ENCODE measurements at places on chromosomes 13 and 19.
A peak's percentile ranks its signal among the peaks of the same experiment; 100 is the strongest.

DNA sequence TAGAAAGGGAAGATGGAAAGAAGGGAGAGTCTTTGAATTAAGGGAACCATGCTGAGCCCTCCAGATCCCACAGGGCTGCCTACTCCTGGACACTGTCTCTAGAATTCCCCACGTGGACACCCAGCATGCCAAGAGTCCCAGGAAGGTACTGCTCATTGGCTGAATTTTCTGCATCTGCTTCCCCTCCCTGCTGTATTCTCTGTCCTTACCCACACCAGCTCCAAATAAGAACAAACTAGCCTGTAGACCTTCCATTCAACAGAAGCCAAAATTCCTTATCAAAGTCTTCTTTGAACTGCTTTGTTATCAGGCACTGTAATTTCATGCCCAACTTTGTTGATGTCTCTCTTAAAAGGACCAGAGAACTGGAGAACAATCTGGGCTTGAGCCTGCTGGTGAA lies 305.9 kb upstream of the ARGLU1 start:
- DNase-seq, result no peak
- H3K27me3 ChIP-seq, result no peaks in the 10 kb centered on the region
- no peaks in the 10 kb centered on the region for H3K36me3 ChIP-seq
- no peak overlapping the region for H3K4me3 ChIP-seq

- no peaks in the 10 kb centered on the region for H3K27me3 ChIP-seq
- H3K27ac ChIP-seq, result no peak overlapping the region
- H3K4me1 ChIP-seq, result no peaks in the 10 kb centered on the region
- H3K36me3 ChIP-seq, result no peaks in the 10 kb centered on the region
- H3K4me3 ChIP-seq, result no peak overlapping the region
Measured at GRCh38 chr13:99326012-99326411, 18.8 kb upstream of the GPR183 start.

GRCh38 chr19:33622809-33623511 lies 1.2 kb downstream of the CHST8 start:
- DNase-seq, result no peak
- H3K27me3 ChIP-seq, result peaks cover 18% of the 10 kb centered on the region
- H3K27ac ChIP-seq, result no peak overlapping the region
- no peak overlapping the region for H3K4me3 ChIP-seq
- H3K4me1 ChIP-seq, result no peaks in the 10 kb centered on the region

DNA sequence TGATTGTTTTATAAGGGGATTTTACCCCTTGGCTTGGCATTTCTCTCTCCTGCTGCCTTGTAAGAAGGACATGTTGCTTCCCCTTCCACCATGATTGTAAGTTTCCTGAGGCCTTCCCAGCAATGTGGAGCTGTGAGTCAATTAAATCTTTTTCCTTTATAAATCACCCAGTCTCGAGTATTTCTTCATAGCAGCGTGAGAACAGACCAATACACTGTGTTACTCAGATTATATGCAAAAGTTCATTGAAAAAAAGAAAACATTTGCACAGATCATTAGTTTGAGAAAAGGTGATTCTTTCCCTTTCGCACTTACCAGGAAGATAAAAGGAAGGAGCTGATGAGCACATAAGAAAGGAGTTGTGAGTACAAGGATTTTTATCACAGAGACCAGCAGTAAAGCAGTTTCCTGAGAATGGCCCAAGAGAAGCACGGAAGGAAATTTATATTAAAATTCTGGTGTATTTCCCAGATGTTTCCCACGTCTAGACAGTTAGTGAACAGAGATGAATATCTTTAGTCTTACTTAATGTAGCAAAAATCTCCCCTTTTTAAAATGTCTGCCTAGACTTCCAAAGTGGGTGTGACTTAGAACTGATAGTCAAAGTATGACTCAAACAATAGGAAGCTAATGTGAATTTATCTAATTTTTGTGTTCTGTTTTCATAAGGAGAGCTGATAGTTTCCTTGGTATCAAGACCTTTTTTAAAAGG lies 431.8 kb upstream of the SGCG start:
- H3K27me3 ChIP-seq, result no peaks in the 10 kb centered on the region
- no peak overlapping the region for H3K4me3 ChIP-seq
- H3K36me3 ChIP-seq, result no peaks in the 10 kb centered on the region

DNA sequence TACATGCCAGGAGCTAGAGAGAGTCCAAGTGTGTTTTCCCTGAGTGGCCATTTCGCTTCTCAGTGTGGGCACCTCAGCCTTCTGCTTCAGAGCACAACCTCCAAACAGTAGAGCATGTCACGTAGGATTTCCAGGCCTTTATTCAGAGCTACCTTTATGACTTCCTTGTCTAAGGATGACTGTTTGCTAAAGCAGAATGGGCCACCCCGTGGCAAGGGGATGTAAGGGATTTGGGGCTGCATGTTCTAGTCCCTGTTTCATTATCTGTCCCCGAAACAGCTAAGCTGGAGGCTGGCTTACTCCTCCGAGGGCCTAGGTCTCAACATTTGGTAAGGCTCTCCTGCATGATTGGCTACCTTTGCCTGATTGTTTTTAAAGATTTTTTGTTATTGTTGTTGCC lies 6.0 kb downstream of the RNASEH2B start:
- peaks cover 34% of the 10 kb centered on the region for H3K4me1 ChIP-seq
- no peaks in the 10 kb centered on the region for H3K36me3 ChIP-seq
- no peaks in the 10 kb centered on the region for H3K27me3 ChIP-seq
- no peak for DNase-seq

DNA sequence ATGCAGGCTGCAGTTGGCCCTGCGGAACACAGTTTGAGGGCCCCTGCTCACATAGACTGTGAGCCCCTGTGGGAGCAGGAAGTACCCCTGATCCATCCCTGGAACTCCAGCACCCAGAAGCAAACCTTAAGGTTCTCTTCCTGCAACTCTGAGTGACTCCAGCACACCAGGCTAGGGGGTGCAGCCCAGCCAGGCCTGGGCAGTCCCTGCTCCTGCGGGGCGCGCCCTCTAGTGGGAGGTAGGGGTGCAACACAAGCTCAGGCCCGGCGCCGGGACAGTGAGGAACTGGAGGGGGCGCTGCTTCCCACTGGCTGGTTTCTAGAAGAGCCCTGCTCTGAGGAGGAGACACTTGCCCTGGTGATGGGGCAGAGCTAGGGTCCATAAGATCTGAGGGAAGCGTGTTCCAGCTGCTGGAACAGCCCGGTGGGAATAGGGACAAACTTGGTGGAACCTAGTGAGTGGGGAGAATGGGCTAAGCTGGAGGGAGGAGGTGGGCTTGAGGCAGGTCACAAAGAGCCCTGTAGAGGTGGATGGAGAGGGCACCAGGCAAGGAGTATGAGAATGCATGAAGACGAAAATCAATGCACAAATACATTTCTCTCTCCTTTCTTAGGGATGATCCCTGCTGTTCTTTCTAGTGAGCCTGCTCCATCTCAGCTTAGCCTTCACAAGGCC lies 5.0 kb downstream of the ZSCAN5A start:
- DNase-seq, result no peak
- no peaks in the 10 kb centered on the region for H3K27me3 ChIP-seq
- peaks cover 5% of the 10 kb centered on the region for H3K4me1 ChIP-seq
- peaks cover 5% of the 10 kb centered on the region for H3K36me3 ChIP-seq

- no peaks in the 10 kb centered on the region for H3K27me3 ChIP-seq
- DNase-seq, result no peak
- H3K36me3 ChIP-seq, result no peaks in the 10 kb centered on the region
Measured at GRCh38 chr13:97588993-97589392, 155.0 kb downstream of the RAP2A start.

GRCh38 chr13:110648146-110648819 lies 32.9 kb downstream of the NAXD start:
- no peak overlapping the region for H3K27ac ChIP-seq
- H3K27me3 ChIP-seq, result no peaks in the 10 kb centered on the region
- no peaks in the 10 kb centered on the region for H3K4me1 ChIP-seq
- H3K4me3 ChIP-seq, result no peak overlapping the region
- H3K36me3 ChIP-seq, result no peaks in the 10 kb centered on the region

GRCh38 chr13:27168086-27168485 lies 3.5 kb downstream of the USP12 start:
- H3K27me3 ChIP-seq, result no peaks in the 10 kb centered on the region
- H3K4me1 ChIP-seq, result peaks cover 51% of the 10 kb centered on the region
- peak overlapping the region; percentile 93 for H3K27ac ChIP-seq
- no peaks in the 10 kb centered on the region for H3K36me3 ChIP-seq
- peak overlapping the region; percentile 92 for H3K4me3 ChIP-seq

GRCh38 chr13:22700246-22700887 lies 480.4 kb upstream of the SGCG start:
- no peaks in the 10 kb centered on the region for H3K27me3 ChIP-seq
- no peak for DNase-seq
- H3K27ac ChIP-seq, result no peak overlapping the region
- H3K4me1 ChIP-seq, result no peaks in the 10 kb centered on the region
- H3K36me3 ChIP-seq, result no peaks in the 10 kb centered on the region

DNA sequence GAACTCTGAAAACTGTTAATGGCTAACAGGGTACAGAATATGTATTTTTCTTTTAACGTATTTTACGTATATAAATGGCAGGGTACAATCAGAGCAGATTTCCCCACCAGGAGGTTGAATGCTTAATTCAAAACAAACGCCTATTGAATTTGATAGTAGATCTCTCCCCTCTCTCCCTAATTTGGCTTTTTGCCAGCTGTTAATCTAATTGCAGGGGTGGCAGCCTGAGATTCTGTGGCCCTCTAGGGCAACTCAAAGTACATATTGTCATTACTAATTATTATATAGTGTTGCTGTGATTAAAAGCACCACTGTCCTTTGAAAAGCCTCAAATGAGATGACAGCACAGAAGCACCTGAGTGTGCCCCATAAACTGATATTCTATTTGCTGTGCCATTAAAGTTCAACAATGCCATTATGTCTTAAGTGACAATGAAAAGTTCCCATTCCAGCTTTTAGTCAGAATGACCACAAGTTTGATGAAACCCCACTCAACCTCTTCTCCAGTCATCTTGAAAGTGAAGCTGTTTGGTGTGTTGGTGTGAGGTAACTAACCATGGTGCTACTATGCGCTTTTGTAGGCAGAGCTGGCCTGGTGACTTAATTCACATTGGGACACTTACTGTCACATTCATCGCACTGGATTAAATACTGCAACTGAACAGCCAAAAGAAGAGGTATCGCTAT lies 351.4 kb downstream of the KCNRG start:
- DNase-seq, result no peak
- peaks cover 21% of the 10 kb centered on the region for H3K4me1 ChIP-seq
- no peaks in the 10 kb centered on the region for H3K27me3 ChIP-seq
- peak overlapping the region; percentile 84 for H3K27ac ChIP-seq

DNA sequence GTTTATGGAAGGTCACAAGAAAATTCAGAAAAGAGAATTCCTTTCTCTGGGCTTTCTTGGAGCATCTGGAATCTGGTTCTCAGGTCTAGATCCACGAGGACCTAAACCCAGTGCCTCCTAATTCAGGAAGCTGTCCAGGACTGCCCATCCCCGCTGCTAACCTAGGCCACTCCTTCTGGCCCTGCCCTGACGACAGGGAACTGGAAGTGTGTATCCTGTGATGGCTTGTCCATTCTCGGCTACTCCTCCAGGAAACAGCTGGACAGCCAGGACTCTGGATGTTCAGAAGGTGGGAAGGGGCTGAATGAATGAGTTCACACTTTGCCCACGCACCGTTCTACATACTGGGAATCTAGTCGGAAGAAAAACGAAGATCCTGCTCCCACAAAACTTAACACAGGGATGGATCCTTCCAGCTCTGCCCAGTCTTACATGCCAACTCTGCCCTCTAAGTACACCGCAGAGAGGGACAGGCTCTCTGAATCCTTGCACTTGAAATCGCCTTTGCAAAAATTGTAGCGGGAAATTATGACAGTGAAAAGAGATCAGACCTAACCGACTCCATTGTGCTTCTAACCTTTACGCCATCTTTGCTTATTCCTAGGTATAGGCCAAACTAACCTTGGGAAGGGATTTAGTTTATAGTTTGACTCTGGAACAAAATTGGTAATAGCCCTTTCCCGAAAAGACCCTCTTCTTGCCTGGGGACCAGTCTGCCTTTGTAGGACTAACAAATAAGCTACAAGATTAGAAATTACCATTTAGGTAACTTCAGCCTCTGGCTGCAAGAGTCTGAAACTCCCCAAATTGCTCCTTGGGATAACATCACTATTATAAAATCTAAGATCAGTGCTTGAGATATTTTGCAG lies 1.8 kb downstream of the LSM4 start:
- no peaks in the 10 kb centered on the region for H3K36me3 ChIP-seq
- DNase-seq, result no peak
- H3K4me3 ChIP-seq, result no peak overlapping the region

- H3K4me1 ChIP-seq, result no peaks in the 10 kb centered on the region
- peaks cover 3% of the 10 kb centered on the region for H3K27me3 ChIP-seq
- no peak for DNase-seq
- H3K36me3 ChIP-seq, result no peaks in the 10 kb centered on the region
- H3K27ac ChIP-seq, result no peak overlapping the region
Measured at GRCh38 chr13:57630661-57631595, 616 bp upstream of the PCDH17 start.

GRCh38 chr19:3049089-3049488 lies 13.2 kb downstream of the TLE5 start:
- no peak for DNase-seq
- no peaks in the 10 kb centered on the region for H3K27me3 ChIP-seq
- no peaks in the 10 kb centered on the region for H3K36me3 ChIP-seq
- peaks cover 4% of the 10 kb centered on the region for H3K4me1 ChIP-seq
- no peak overlapping the region for H3K27ac ChIP-seq
- no peak overlapping the region for H3K4me3 ChIP-seq

DNA sequence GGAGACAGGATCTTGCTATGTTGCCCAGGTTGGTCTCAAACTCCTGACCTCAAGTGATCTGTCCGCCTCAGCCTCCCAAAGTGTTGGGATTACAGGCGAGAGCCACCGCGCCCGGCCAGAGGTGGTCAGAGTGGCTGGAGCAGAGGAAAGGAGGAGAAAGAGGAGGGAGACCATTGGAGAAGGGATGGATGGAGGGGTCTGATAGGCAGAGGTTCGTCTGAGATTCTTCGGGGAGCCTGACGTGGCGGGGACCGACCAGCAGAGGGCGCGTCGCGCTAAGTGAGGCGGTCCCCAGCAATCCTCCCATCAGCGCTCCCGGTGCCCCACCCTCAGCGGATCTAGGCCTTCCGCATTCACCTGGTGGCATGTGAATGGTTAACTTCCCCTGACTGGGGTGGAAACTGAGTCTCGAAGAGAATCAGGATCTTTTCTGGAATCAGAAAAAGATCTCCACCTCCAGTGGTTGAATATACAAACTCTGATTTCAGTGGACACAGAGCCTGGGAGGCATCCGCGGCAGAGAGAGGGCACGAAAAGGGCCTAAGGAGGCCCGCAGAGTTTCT lies 8.8 kb downstream of the GTPBP3 start:
- no peaks in the 10 kb centered on the region for H3K27me3 ChIP-seq
- no peak for DNase-seq
- no peaks in the 10 kb centered on the region for H3K4me1 ChIP-seq
